Spinal cord (tissue), 10 donors: ENCODE measurements at places on chromosomes 12 and 14. TPM values are rescaled to one million over a fixed set of nuclear protein-coding genes. Genes with fewer than 3 reads are reported as not detected.

GRCh38 chr12:74988156-74988555, 221.5 kb downstream of the KCNC2 start:
- DNase-seq, result no peak

DNA sequence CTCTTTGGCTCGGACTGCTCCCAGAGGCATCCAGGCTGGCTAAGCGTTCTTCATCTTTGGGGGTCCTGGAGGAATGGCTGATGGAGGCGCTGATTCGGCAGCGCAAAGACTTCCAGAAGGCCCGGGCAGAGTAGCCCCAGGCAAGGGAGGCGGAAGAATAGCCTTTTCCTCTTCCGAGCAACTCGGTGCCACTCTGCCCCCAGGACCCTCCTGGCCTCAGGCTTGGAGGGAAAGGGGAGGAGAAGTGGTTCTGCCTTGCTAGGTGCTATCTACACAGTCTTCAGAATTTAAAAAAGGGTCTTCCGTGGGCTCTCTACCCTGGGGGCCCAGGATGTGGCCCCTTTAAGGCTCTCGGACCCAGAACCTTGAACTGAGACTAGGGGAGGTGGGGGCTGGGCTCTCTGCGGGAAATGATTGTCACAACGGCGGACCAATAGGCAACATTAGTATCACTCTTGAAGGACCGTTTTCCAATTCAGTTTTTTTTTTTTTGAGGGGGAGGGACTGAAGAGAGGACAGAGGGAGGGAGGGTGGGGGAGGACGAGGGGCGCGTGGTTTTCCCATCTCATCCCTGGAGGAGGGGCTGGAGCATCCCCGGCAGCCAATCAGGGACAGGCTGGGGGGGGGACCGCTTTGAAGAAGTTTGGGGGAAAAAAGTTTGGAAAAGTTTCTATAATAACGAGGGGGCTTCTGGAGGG, at the start of gene NFATC4:
Gene NFATC4, plus strand, starts transcription at position 671 of the 698 bp plus-strand sequence. CDS start 157 bp downstream, outside the sequence.
- DNase-seq, result no peak

DNA sequence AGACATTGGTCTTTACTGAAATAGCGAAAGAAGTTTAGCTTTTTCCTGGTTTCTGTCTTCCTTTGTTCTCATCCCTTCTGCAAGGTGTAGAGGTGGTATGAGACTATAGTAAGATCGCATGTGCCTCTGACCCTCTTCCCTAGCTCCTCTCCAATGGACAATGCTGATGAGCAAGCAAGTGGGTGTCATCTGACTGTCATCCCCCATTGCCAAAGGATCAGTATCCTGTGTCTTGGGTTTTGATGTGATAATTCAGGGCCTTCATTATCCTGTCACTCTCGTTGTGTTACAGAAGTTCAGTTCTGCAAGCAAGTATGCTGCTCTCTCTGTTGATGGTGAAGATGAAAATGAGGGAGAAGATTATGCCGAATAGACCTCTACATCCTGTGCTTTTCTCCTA, 10.0 kb upstream of the TNS2 start:
- DNase-seq, result no peak

DNA sequence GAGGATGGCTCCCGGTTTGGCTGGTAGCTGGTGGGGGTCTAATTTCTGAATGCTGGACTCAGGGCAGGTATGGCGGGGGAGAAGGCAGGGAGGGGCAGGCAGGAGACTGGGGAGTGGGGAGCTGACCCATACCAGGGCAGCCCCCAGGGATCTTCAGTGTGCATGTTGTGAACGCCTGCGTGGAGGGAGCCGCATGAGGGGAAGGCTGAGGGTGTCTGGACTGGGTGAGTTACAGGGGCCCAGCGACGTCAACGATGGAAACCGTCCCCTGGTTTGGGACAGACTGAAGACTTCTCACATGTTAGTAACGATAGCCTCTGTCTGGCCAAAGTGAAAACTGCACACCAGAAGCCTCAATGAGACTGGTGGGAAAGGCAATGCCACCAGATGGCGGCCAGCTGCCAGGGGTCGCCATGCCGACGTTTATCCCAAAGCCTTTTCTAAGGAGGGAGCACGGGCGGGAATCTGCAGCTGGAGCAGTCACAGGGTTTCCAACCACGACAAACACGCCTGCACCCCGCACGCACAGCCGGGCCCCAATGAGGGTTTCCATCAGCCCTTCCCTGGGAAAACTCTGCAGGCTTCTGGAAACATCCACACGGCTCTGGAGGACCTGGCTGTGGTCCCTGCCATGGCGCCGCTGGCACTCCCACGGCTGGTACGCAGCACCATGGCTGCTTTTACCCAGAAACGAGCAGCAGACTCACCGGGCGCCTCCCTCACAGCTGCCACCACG, 14.0 kb downstream of the PGAM5 start:
- no peak for DNase-seq

Gene POLE
- 35.8 TPM for total RNA-seq

Gene NAB2
- 42.8 TPM for total RNA-seq

DNA sequence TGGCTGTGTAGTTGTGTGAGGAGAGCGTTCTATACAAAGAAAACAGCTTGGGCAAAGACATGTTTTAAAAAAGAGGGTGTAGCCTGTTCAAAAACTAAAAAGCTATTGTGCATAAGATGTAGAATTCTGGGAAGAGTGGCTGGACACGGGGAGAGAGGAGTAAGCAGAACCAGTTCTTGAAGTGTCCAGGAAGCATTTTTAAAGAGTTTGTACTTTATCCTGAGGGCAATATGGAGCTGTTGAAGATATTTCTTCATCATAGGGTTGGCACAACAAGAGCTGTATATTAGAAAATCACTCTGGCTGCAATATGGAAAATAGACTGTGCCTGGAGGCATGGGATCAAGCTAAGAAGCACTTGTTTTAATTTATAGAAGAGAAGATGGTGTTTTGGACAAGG, 458.9 kb upstream of the LMO3 start:
- no peak for DNase-seq

DNA sequence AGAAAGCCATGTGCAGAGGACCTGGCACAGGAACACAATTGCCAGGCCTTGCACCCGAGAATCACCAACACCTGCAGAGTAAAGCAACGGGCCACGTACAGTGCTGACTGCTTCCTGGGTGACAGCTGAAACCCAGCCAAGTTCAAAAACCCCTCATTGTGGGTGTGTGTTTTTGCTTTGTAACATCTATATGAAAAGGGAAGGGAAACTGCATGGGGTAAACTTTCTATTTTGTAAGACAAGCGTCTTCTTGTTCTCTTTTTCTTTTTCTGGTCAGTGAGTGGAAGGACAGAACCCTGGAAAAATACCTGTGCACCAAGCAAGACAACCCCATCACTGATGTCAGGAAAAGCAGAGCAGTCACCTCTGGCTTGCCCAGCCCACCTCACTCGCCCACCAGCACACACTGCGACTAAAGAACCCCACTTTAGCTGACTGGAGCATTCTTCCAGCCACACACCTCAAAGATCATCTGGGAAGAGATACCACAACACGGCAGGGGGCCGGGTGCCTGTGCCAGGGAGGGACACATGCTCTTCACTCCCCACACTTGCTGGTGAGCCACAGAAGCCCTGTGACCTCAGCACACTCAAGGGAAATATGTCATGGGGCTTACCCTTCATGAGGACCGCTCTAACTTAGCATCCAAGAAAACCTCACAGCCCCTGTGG, 172.3 kb downstream of the NDUFA12 start:
- no peak for DNase-seq

- no peak for DNase-seq
These were observed 15.1 kb downstream of the CPNE8 start for GRCh38 chr12:38890102-38890855.

DNA sequence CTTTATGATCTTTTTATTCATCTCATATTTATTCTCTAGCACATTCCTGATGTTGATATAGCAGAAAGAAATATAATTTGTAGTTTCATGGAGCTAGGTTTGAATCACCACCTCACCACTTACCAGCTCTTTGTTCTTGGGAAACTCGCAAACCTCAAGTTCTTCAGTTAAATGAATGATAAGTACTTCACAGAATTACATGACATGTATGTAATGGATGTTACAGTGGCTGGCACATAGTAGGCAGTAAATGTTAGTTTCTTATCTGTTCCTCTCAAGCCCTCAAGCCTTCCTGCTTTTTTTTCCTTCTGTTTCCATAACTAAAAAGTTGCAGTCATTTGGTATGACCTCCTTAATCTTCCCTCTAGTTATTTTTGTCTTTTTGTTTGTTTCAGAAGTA, 54.9 kb downstream of the SPATS2 start:
- DNase-seq, result no peak

Gene GALNT4
- 5.9 TPM for total RNA-seq

- no peak for DNase-seq
These were observed 198.1 kb upstream of the LRIG3 start for GRCh38 chr12:59118356-59118755.

- DNase-seq, result peak; percentile 54
These were observed 28.2 kb upstream of the LRP1-AS start for GRCh38 chr12:57175428-57176138.

DNA sequence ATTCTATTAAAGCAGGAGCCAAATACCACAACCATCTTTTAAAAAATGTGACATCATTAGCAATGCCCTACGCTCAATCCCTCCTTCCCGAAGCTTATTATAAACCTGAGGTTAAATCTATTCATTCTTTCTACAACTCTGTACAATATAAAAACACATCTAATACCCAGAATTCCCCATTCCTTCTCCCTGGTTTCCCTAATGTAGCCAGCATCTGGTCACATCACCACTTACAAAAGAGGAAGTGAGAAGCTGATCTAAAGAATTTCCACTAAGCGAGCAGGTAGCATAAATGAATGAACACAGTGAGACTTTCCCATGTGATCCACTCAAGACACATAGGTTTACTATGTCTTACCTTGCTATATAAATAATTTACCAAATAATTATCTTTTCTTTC, 90.4 kb downstream of the LRP6 start:
- no peak for DNase-seq

Gene FAM181A
- total RNA-seq, result 3.3 TPM

Gene GLS2
- total RNA-seq, result 10.5 TPM

Gene SELPLG
- 9.1 TPM for total RNA-seq

- DNase-seq, result no peak
These were observed 96.9 kb downstream of the SYNE3 start for GRCh38 chr14:95419569-95419968.

GRCh38 chr14:61838661-61839245, 76.5 kb downstream of the SNAPC1 start:
- no peak for DNase-seq

Gene RNASE11
- not detected for total RNA-seq

- DNase-seq, result no peak
These were observed 41.4 kb upstream of the PPFIA2 start for GRCh38 chr12:81800298-81801148.

DNA sequence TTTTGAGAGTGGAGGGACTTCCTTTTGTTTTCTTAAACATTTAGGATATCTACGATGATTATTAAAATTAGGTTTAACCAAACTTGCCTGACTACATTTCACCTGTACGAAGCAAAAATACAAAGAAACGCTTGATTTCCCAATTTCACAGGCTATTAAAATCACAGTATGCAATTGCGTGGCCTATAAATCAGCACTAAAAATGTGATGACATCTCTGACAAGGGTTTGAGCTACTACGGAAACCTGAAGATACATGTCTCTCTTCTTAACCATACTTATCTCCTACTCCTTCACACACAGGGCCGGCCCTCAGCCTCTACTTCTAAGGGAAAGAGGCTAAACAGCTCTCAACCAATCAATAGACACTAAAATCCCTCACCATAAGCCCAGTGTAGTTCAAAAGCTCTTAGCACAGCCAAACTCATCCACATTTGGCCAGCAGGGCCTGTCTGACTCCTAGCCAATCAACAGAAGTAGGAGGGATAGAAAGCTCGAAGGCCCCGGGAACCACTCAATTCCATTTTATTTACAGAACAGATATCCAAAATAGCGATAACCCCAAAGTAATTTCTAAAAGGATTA, 137.3 kb downstream of the FOXN3 start:
- DNase-seq, result no peak

GRCh38 chr14:89131004-89131750, 285.9 kb downstream of the FOXN3 start:
- no peak for DNase-seq

DNA sequence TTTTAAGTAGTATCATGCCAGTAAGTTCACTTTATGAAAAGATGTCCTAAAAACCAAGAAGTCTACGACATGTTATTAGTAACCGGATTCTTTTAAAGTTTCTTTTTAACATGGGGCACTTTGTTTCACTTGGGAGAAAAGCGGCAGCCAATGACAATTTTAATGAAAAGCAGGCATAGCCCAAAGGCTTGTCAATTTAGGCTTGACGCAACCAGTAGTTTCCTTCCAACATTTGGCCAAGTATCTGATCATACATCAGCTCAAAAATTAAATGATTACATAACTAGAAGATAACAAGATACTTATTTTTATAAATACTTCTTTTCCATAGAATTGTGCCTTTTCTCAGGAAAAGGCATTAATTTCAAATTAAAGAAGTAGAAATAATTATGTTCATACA, 112.8 kb downstream of the TXNDC16 start:
- DNase-seq, result no peak

Gene PRH2
- not detected for total RNA-seq

DNA sequence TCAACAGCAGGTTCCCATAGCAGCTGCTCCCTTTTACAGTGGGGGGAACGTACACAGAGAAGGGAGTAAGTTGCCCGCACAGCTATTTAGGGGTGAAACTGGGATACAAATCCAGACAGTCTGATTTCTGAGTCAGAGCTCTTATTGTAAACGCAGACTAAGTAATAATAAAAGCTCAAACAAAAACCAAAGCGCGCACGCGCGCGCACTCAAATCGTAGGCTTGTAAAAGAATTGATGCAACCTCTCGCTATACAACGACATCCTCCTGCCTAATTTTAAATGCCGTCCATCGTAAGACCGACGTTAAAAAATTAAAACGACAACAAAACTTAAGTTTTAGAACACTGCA, 747 bp upstream of the DACT1 start:
- DNase-seq, result no peak

Gene TEX52
- total RNA-seq, result not detected

Gene RND1
- 8.5 TPM for total RNA-seq

Gene FNTB
- total RNA-seq, result 29.6 TPM

- no peak for DNase-seq
These were observed 8.9 kb downstream of the FAIM2 start for GRCh38 chr12:49894751-49895148.

- no peak for DNase-seq
These were observed 42.1 kb downstream of the MGST1 start for GRCh38 chr12:16389594-16389993.

DNA sequence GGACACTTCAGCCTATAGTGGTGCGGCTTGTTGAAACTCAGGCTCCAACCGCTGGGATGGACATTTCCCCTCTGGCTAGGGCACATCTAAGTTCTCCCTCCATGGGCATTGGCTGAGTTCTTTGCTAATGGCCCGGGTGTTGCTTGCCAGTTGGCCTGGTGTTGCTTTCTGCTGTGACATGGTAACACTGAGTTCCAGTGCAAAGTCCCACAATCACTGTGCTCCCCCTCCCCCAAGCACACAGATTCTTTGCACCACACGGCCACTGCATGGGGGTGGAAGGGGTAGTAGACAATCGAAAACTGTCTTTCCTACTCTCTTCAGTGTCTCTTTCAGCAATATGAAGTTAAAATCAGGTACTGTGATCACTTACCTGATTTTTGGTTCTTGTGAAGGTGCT, 308.2 kb downstream of the FUT8 start:
- DNase-seq, result no peak
